Cortex of kidney (tissue), 1 donor: ENCODE measurements at places on chromosomes 7 and 10.

DNA sequence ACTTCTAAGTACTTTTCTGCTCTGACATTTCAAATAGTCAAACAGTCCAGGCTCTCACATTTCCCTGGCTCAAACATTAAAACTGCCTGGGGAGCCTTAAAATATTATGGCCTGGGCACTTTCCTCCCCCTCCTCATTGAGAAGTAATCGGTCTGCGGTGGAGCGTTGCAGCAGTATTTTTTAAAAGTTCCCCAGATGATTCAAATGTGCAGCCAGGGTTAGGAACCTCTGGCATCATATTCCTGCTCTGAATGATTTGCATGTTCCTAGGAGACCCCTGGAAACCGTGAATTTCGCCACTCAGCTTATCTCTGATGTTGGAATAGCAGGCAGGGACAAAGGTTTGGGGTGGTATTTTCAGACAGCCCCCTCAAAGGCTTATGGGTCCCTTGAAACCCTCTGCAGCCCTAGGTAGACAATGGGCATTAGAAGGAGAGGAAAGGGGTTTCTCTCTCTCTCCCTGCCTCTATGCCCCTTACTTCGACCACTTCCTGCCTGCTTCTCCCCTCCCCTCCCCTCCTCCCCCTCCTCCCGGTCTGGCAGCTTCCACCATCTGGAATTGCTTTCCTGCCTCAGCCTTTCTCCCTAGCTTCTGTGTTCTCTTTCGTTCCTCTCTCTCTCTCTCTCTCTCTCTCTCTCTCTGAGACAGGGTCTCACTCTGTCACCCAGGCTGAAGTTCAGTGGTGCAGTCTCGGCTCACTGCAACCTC is 622.2 kb downstream of the GALNT17 start:
- DNase-seq = no peak

GRCh38 chr7:156827587-156828203 is 65.3 kb downstream of the LMBR1 start:
- no peak for DNase-seq

DNA sequence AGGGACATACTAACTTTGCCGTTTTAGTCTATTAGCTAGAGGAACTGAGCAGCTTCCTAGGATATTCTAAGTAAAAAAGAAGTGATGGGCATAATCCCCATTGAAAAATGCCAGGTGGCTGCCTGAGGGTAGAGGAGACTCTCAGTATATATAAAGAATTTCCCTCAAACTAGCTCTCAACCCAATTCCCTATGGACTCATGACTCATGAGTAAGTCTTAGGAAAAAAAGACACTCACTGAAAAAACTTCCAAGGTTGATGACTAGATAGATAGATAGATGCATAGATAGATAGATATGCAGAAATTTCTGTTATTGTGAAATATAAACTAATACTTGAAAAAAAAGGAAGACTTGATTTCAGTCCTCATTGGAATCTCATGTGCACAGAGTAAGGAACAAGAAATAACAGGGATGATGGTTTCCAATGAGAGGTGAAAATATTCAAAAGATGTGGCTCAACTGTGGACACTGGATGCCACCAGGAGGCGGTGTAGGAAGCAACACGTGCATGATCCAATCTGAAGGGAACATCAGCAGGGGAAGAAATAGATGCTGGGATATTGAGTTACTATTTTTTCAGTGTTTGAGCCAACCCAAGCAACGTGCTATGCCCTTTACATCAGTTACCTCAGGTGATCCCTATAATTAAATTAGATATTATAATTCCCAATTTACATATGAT is 711.0 kb upstream of the LRRTM3 start:
- no peak for DNase-seq

GRCh38 chr10:25142116-25142864 is 32.5 kb upstream of the GPR158 start:
- DNase-seq = no peak

- DNase-seq = no peak
These were observed 25.3 kb upstream of the GIMAP6 start for GRCh38 chr7:150657526-150657925.

DNA sequence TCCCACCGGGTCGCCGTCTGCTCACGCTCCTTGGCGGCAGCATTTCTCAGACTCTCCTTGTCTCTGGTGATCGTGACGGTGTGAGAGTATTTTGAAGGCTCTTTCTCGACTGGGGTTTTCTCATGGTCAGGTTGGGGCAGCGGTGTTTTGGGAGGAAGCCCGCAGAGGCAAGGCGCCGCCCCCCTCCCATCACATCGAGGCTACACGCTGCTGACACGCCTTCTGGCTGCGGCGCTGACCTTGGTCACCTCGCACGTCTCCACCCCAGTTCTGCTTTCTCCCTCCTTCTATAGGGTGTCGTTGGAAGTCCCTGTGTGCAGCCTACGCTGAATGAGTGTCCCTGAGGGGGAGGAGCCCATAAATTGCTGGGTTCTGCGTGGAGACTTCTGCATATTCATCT is 55.2 kb downstream of the GLRX3 start:
- DNase-seq = no peak

DNA sequence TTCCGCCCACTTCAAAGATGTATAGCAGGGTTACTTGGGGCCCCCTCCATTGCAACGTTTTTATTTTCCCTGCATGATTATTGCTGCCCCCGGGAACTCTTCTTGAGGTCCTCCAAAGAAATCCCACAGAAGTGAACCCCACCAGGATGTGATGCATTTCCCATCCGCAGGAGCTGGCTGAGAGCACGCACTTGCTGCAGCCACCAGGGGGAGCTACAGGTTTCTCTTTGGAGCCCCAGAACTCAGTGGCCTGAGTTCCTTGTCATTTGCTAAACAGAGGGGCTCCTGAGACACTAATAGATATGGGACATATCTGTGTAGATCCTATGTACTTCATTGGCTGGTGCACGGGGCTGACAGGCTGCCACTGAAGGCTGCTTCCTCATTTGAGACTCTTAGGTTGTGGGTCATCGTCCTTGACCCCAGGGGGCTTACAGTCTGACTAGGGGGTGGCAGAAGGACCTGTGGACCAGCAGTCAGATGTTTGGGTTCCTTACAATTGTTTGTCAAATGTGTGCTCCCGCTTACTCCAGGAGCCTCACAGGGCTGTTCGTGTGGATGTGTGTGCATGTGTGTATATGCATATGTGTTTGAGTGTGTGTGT is 52.3 kb upstream of the ENO4 start:
- no peak for DNase-seq

GRCh38 chr7:95922191-95922590 is 149.8 kb downstream of the DYNC1I1 start:
- DNase-seq = no peak

DNA sequence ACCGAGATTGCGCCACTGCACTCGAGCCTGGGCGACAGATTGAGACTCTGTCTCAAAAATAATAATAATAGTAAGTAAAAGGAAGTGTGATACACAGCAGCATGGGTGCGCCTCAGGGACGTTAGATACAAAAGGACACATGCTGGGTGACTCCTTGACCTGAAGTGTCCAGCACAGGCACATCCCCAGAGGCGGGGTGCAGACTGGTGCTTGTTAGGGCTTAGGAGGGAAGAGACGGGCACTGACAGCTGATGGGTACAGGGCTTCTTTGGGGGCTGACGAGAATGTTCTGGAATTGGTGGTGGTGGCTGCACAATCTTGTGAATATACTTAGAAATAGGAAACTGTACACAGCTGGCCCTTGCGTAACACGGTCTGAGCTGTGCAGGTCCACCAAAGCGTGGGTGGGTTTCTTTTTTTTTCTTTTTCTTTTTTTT is 61.8 kb upstream of the DNAJB6 start:
- DNase-seq = no peak

GRCh38 chr7:49398746-49399145 is 374.7 kb upstream of the VWC2 start:
- DNase-seq = no peak

DNA sequence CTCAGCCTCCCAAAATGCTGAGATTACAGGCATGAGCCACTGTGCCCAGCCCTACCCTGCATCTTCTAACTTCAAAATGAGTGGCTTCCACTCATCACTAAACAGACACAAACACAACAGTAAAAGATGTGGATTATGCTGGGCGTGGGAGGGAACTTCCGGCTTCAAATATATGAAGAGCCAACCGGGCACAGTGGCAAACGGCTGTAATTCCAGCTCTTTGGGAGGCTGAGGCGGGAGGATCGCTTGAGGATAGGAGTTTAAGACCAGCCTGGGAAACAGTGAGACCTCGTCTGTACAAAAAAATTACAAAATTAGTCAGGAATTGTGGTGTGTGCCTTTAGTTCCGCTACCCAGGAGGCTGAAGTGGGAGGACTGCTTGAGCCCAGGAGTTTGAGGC is 92.2 kb upstream of the GNA12 start:
- no peak for DNase-seq

GRCh38 chr7:143002898-143003297 is 24.0 kb downstream of the OR9A2 start:
- DNase-seq = no peak

- no peak for DNase-seq
These were observed 13.5 kb downstream of the LRMDA start for GRCh38 chr10:75444781-75445386.
